ENCODE measurements at places on chromosomes 4 and X. TPM values are rescaled to one million over a fixed set of nuclear protein-coding genes. Genes with fewer than 3 reads are reported as not detected.

Gene CTAG1A
- not detected for total RNA-seq

Gene DSPP
- not detected for total RNA-seq

Gene PCYT1B
- 0.09 TPM for total RNA-seq

Gene SULT1B1
- total RNA-seq, result 4.7 TPM

Gene HOPX
- 36.9 TPM for total RNA-seq

Gene ITM2A
- 152 TPM for total RNA-seq

Gene NR0B1
- not detected for total RNA-seq

Gene CT83
- not detected for total RNA-seq

Gene EXOC1L
- not detected for total RNA-seq

Gene SEC24D
- 61.6 TPM for total RNA-seq

Gene LRP2BP
- total RNA-seq, result 0.70 TPM

Gene FHDC1
- total RNA-seq, result 0.11 TPM

Gene SPIN2A
- 1.1 TPM for total RNA-seq

Gene DUSP21
- total RNA-seq, result not detected

Gene SPANXD
- not detected for total RNA-seq

Gene USP26
- not detected for total RNA-seq

Gene VEGFD
- not detected for total RNA-seq

Gene PHOX2B
- not detected for total RNA-seq

Gene NDNF
- total RNA-seq, result not detected

Gene P2RY4
- 0.20 TPM for total RNA-seq

Gene SCARB2
- 7.4 TPM for total RNA-seq

Gene LRAT
- not detected for total RNA-seq

Gene PCSK1N
- total RNA-seq, result not detected

Gene TRMT10A
- total RNA-seq, result 7.2 TPM

Gene ADRA2C
- total RNA-seq, result not detected

Gene CABS1
- not detected for total RNA-seq

Gene S100P
- total RNA-seq, result 37.1 TPM

Gene ATP2B3
- total RNA-seq, result not detected

Gene ACTRT1
- total RNA-seq, result not detected

Gene GPR143
- not detected for total RNA-seq

Gene RIPPLY1
- total RNA-seq, result not detected

Gene LPAR4
- total RNA-seq, result not detected

Gene SPACA5
- not detected for total RNA-seq

Gene FRG1
- 75.9 TPM for total RNA-seq

Gene TMPRSS11D
- not detected for total RNA-seq

Gene EFHC2
- 0.27 TPM for total RNA-seq

Gene SPARCL1
- total RNA-seq, result not detected

Gene GABRE
- total RNA-seq, result not detected

Gene AKAP14
- total RNA-seq, result not detected

Measured in T-helper 2 cell treated with Interferon-gamma antibody and Interleukin-4, amounts not matched to agents 100 ng/mL and 5 ng/mL, for 36 hours (primary cell).